Mammary epithelial cell (primary cell): ENCODE measurements at places on chromosomes 6 and 20. TPM values are rescaled to one million over a fixed set of nuclear protein-coding genes. Genes with fewer than 3 reads are reported as not detected.
A peak's percentile ranks its signal among the peaks of the same experiment; 100 is the strongest.

DNA sequence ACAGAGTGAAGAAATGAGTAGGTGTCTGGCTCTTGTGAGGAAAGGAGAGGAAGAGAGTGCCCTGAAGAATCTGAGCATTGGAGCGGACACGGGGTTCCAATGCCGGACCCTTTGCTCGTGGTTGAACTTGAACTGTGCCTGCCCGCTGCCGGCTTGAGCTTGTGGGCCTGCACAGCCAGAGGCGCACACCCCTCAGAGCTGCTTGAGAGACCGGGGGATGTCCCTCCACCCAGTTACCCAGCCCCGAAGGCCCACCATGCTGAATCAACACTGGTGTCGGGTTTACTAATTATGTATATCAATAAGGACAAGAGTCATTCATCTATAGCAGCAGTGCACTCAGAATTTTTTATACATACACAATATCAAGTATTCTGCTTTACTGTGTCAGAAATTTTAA is 218.3 kb upstream of the CST7 start:
- no peak for DNase-seq

- peak; percentile 84 for DNase-seq
Measured at GRCh38 chr6:73032586-73032985, 192.7 kb downstream of the KHDC1L start.

DNA sequence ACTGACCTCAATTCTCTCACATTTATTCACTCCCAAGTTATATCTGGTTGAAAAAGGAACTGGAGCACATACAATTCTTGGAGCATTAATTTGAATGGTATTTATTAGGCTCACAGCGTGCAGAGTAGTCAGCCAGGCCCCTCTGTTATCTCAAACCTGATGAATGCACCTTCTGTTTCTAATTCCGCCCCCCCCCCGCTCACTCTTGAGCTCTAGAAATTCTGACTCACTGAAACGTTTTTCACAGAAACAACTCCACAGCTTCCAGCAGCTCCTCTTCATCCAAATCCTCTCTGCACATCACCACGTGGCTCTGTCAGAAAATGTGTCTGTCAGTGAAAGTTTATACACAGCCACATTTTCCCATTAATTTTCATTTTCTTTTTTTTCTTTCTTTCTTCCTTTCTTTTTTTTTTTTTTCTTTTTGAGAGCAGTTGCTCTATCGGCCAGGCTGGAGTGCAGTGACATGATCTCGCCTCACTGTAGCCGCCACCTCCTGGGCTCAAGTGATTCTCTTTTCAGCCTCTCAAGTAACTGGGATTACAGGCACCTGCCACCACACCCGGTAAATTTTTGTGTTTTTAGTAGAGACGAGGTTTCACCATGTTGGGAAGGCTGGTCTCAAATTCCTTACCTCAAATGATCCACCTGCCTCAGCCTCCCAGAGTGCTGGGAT is 109.4 kb downstream of the TBXT start:
- DNase-seq = no peak

DNA sequence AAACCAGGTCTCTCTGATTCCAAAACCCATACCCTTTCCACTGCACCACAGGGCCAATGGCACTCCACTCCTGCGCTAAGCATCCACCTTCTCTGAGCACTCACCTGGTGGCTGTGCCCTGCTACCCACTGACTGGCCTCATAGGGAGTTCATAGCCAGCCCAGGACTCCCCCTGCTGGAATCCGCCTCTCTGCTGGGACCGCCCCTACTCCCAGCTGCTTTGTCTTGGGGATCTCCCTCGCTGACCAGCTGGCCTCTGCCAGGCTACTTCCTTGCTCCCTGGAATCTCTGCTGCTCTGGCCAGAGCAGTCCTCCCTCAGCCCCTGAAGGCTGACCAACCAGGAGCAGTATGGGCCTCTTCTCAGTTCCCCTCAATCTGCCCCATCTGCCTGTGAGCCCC is 129.7 kb downstream of the FAXC start:
- no peak for DNase-seq

LY6G6D gene
- total RNA-seq = not detected in 2 replicates

OR12D3 gene
- total RNA-seq = not detected in 2 replicates

DNA sequence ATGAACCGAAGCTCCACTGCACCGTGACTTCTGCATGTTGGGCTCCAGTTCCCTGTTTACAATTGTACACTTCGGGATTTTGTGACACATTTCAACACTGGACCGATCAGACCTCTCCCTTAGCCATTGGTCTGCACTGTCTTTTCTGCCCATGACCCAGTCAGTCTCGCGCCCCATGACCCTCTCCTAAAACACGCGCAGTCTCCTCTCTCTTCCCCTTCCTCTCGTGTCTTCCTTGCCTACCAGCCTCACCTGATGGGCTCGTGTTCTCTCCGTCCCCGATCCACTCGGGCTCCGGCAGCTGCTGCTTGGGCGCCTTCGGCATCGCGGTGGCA is 535 bp upstream of the ABCF1 start:
- no peak for DNase-seq

ADAM33 gene
- total RNA-seq = 0.33 TPM

- DNase-seq = no peak
Measured at GRCh38 chr6:30845183-30845582, 39.1 kb upstream of the DDR1 start.

GRCh38 chr20:34948030-34948429 is 7.6 kb downstream of the GSS start:
- peak; percentile 67 for DNase-seq

DNA sequence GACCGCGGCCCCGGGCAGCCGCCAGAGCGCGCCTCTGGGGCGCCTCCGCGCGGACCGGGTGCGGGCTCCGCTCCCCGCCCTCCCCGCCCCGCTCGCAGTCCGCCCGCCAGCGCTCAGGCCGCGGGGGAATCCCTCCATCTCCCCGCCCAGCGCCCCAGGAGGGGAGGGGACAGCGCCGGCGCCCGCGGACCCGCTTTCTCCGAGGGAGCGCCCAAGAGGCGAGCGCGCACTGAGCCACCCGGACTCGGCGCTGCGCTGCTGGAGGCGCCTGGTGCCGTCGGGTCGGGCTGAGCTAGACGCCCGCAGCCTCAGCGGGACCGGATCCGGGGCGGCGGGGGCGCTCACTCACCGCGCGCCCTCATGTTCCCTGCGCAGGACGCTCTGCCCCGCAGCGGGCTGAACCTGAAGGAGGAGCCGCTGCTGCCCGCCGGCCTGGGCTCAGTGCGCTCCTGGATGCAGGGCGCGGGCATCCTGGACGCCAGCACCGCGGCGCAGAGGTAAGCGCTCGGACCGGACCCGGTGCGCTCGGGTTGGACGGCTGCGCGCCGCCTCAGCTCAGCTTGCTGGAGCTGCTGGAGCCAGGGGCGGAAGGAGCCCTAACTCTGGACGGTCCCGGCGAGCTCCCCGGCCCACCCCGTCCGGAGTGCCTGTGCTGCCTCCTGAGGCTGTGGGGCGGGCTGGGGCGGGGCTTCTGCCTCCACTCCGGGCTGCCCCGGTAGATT is 867 bp downstream of the EBF4 start:
- DNase-seq = no peak

GRCh38 chr6:20367743-20368485 is 33.8 kb upstream of the E2F3 start:
- DNase-seq = peak; percentile 51

- no peak for DNase-seq
Measured at GRCh38 chr6:72084992-72085569, 198.7 kb downstream of the RIMS1 start.

- DNase-seq = peak; percentile 68
Measured at GRCh38 chr6:37092923-37093727, 76.8 kb upstream of the PIM1 start.

- no peak for DNase-seq
Measured at GRCh38 chr6:122604676-122605075, 5.5 kb upstream of the PKIB start.

DNA sequence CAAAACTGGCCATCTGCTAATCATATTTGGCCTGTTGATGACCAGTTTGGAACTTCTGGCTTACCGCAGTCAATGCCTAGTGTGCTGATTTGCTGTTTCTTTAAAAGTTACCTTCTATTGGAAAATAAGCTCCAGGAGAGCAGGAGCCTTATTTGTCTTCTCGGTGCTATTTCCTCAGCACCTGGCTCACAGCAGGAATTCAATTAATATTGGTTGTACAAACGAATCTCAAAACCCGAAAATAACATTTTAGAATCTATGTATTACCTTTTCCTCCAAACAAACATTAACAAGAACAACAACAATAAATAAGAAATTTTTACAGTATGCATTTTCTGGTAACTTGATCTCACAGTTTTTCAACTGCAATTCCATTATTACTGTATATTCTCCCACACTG is 1080.7 kb upstream of the MAP3K7 start:
- no peak for DNase-seq

PRDM1 gene
- total RNA-seq = 17.7 and 23.8 TPM in 2 replicates

DNA sequence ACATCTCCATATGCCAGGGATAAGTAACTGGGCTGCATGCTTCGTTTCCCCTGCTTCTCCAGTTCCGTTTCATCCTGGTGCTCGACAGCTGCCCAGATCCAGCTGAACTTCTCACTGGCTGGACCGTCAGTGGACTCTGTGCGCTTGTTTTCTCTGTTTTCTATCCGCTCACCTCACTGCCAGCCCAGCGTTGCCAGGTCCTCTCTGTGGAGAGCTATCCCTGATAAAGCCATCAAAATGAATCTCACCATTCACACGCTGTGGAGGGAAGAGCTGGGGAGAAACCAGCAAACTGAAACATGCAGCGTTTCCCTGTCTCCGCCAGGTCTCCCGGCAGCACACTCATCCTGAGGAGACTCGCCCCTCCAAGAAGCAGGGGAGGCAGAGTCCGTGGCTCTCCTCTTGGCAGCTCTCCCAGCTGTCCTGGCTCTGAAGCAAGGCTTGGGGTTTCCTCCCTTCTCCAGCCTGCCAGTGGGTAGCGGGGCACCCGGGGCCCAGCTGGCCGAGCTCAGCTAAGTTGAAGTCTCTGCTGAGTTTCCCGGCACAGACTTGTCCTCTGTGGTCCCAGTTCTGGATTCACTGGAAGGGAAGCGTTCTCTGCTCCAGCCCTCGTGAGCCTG is 160.9 kb downstream of the DTNBP1 start:
- no peak for DNase-seq

DNA sequence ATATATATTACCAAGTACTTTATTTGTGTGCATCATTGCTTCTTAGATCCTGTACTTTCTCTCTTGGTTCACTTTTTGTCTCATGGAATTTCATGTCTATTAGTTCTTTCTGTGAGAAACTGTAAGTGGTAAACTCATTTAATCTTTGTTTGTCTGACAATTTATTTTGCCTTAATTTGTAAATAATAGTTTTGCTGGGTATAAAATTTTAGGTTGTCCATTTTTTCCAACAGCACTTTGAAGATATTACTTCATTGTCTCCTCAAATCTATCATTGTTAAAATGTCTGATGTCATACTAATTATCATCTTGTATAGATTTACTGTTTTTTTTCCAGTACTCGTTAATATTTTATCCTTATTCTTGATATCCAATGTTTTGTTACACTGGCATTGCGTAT is 205.2 kb upstream of the CDYL start:
- no peak for DNase-seq

MYH7B gene
- total RNA-seq = 0.08 and 0.28 TPM in 2 replicates

GRCh38 chr20:44442298-44443070 is 33.2 kb upstream of the TTPAL start:
- DNase-seq = no peak

TMEM244 gene
- total RNA-seq = not detected

DNA sequence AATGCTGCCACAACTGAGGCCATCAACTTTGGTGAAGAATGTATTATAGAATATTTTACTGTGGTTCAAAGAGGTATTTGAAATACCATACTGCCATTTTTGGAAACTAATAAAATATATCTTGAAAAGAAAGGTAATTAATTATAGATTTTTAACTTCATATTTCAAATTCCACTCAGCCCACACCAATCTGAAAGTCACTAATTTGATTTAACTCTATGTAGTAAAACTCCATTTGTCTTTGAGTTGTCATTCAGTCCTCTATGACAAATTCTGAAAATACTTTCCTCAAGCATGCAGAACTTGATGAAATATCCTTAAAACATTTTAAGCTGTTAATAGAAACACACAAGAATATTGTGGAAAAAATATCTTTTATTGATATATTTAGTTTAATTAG is 1196.7 kb upstream of the CITED2 start:
- DNase-seq = no peak

DNA sequence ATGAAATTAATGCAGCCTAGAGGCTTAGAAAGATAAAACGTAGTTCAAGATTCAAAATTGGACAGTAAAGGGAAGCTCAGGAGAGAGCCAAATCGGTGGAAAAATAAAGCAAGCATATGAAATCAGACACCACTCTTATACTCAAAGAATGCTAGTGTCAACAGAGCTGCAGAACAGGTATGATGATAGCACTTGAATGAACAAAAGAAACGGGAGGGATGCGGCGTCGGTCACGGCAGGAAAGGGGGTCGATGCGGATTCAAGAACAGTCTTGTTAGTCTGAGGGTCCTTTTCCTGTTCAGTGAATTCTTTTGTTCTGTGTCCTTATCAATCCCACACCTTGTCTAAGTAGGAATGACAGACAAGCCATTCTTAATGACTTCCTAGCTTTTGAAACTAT is 114.4 kb downstream of the FOXC1 start:
- DNase-seq = no peak

GRCh38 chr6:128725271-128726233 is 157.4 kb upstream of the LAMA2 start:
- no peak for DNase-seq

ATP9A gene
- 9.5 and 13.8 TPM in 2 replicates for total RNA-seq

GRCh38 chr6:51618563-51618962 is 468.9 kb downstream of the PKHD1 start:
- DNase-seq = no peak

DNA sequence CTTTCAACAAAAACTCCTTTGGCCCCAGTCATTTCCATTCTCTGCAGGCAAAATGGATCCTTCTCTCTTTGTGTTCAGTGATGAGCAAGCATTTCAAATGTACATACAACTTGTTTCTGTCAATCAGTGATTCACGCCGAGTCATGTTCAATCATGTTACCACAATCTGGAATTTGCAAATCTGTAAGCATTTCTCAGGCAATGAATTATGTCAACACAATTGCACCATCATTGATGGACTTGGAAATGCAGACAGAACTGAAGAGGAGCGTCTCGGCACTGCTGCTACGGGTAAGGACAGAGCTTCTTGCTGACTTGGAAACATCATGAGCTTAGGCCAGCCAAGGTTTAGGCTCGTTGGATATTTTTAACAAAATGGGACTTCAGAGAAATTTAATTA is 132.8 kb upstream of the AGPAT4 start:
- peak; percentile 95 for DNase-seq

GRCh38 chr20:23644164-23644563 is 6.4 kb upstream of the CST3 start:
- DNase-seq = no peak

- DNase-seq = no peak
Measured at GRCh38 chr20:31823360-31824124, 4.4 kb downstream of the MYLK2 start.

C20orf202 gene
- total RNA-seq = not detected

TCFL5 gene
- total RNA-seq = 8.1 and 8.6 TPM in 2 replicates
